ENCODE measurements at places on chromosomes 6 and 20.

DNA sequence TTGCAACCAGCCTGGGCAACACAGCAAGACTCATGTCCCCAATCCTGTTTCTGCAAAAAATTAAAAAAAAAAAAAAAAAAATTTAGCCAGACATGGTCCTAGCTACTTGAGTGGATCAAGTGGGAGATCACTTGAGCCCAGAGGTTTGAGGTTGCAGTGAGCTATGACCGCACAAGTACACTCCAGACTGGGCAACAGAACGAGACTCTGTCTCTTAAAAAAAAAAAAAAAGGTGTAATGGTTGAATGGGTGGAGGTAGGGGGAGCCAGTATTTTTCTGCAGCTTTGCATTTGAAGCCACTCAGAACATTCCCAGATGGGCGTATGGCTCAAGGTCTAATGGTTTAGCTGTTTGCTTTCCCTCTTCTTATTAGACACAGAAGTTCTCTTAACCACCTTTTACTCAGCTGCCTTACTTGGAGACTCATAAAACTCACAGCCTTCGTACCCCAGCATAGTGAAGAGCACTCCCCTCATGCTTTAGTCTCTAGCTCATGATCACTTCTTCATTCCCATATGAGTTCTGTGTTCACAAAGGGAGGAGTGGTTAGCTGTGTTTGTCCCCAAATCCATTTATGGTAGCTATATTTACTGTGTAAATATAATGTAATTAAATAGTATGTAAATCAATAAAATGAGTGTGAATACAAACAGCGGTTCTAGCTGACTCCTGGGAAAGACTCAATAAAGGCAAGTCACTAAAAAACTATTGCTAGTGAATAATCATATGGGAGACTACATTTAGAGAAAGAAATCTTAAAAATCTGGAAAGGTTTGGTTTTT lies 9.0 kb downstream of the FKBP1A start:
- no peak for DNase-seq

DNA sequence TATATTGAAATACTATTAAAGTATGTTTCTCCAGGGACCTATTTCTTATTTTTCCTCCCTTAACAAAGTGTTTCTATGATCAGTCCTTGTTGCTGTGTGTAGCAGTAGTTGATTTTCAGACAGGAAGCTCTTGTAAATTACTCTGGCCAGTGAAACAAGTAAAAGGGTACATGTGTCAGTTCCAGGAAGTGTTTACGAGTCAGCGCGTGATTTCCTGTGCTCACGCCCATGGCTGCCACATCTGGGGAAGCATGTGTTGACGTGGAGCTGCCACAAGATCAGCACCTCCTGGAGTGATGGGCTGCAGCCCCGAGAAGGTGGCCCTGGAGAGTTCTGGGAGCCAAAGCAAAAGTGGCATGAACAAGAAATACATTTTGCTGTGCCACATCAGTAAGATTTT lies 38.6 kb upstream of the GGTLC1 start:
- DNase-seq = no peak

GRCh38 chr6:68675548-68675947 lies 40.5 kb downstream of the ADGRB3 start:
- no peak for DNase-seq

- peak; percentile 19 for DNase-seq
Observed at GRCh38 chr6:90468080-90468479, 118.8 kb downstream of the MAP3K7 start.

DNA sequence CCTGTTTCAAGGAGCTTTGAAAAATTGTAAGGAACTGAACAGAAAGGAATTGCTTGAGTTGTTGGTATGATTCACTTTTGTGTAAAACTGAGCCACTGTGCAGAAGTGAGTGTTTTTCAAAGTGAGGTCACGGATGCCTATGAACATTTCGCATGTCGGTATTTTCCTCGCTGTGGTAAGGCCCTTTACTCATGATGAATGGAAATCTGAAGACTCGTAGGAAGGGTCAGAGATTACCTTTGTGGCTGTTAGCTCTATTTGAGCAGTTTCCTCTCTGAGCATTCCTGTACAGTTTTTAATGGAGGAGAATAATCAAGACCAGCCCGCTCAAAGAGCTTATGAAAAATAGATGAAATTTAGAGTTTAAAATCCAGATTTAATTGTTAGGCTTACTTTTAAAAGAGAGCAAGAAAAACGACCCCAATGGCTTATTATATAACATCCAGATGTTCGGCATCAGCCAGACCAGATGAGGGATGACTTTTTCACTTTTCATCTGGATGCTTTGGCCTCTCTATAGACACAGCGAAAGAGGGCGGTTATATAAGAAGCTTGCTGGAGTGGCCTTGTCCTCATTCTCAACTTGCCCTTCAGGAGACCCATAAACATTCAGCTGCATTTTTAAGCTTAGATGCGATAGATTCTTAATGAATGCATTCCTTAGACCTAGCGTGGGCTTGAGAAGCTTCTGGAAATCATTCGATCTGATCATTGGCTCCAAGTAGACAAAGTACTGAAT lies 99.5 kb downstream of the CD83 start:
- no peak for DNase-seq

GRCh38 chr6:168136001-168136400 lies 57.0 kb upstream of the FRMD1 start:
- DNase-seq = no peak

- no peak for DNase-seq
Observed at GRCh38 chr6:45185403-45186251, 142.5 kb upstream of the RUNX2 start.

DNA sequence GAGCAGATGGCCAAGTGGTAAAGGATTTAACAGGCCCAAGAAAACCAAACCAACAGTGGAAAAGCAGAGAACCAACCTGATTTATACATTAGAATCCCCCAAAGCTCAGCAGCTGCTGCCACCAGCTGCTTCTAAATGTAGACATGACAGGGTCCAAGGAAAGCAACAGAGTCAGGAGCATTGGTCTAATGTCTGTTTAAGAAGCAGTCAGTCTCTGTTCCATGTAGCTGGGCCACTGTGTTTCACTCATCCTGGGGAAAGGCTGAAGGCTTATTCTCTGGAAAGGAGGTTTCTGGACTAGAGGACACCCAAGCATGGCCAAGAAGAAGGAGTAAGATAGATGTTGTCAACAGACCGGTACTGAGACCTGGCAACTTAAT lies 75.4 kb downstream of the TMEM244 start:
- no peak for DNase-seq

DNA sequence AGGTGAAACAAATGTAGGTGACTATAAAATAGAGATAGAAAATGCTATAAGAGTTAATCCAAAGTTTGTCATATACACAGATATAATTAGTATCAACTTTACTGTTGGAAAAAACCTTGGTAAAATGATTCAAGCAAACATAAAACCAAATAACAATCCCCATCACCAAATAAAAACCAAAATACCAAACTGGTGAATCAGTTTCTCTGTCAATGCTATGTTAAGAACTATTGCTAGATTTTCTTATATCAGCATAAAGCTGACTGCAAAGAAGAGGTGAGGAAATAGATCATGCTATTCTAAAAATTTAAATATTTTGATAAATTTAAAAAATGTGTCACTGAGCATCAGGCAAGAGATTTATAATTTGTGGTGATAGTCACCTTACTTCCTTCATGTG lies 658.4 kb downstream of the PHF3 start:
- DNase-seq = no peak

GRCh38 chr6:90293319-90293953 lies 3.2 kb downstream of the BACH2 start:
- no peak for DNase-seq

DNA sequence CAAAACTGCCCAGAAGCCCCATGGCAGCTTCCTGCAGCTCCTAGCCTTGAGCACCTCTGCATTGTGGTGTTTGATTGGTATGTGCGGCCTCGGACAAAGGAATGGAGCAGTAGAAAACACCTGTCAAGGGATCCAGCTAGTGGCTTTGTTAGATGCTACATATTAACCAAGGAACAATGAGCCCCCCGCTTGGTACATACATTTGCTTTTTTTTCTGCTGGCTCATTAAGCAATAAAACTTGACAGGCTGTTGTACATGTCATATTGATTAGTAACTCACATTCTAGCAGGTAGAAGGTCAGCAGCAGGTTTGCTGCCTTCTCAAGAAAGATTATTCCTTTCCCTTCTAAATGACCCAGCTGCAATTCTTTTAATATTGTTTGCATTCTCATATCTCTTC lies 937 bp downstream of the SPACA1 start:
- no peak for DNase-seq

- peak; percentile 32 for DNase-seq
Observed at GRCh38 chr6:38027685-38028373, 208.3 kb downstream of the ZFAND3 start.

GRCh38 chr6:82686719-82687118 lies 323.1 kb downstream of the TPBG start:
- no peak for DNase-seq

DNA sequence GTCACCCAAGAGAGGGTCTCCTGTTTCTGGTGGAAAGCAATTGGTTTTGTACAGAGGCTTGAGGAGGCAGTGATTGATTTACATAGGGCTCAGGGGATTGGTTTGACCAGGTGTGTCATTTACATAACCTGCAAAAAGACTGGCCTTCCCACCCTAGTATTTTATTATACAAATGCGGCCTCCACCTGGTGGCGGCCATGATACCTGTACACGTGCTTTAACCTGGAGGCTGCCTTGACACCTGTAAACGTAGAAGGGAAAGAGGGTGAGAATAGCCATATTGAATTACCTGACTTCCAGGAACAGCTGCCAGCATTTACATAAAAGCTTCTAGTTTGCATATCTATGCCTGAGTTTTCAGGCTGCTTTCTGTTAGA lies 48.7 kb downstream of the HLA-DPB1 start:
- DNase-seq = no peak

GRCh38 chr20:62926229-62927127 lies at the start of gene DIDO1:
Gene DIDO1, minus strand, starts transcription at chr20:62926505.
- peak; percentile 80 for DNase-seq

- no peak for DNase-seq
Observed at GRCh38 chr6:136751991-136752390, 40.3 kb downstream of the MAP3K5 start.

DNA sequence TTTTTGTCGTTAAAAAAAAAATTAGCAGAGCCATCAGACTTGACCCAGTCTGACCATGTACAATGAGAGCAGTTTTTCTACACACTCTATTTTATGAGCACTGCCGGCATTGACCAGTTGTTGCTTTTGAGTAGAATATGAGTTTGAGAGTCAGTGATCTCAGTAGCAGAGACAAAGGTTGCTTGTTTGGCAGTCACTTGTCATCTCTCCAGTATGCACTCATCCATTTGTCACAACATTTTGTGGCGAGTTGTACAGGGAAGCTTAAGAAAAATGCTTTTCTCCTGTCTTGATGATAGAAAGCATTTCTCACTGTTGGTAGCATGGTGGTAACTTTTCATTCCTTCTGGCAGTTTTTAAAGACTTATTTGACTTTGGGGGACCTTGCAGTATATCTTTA lies 159.9 kb downstream of the MMS22L start:
- no peak for DNase-seq

- no peak for DNase-seq
Observed at GRCh38 chr6:97347111-97347510, 64.1 kb upstream of the MMS22L start.

DNA sequence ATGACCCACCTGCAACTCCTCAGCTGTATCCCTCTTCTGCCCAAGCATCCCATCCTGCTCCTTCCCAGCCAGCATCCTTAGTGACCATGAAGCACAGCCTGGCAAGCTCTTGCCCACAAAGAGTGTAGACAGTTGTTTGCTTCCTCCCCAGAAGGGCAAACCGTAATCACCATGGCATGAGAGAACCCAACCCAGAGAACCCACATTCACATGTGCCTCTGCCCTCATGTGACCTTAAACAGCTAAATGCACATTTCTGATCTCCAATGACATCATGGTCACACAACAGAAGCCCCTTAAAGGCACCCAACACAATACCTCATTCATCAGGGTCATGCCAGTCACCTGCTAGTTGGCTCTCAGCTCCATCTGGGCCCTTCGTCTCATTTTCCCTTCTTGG lies 162.8 kb upstream of the CDYL start:
- DNase-seq = no peak

DNA sequence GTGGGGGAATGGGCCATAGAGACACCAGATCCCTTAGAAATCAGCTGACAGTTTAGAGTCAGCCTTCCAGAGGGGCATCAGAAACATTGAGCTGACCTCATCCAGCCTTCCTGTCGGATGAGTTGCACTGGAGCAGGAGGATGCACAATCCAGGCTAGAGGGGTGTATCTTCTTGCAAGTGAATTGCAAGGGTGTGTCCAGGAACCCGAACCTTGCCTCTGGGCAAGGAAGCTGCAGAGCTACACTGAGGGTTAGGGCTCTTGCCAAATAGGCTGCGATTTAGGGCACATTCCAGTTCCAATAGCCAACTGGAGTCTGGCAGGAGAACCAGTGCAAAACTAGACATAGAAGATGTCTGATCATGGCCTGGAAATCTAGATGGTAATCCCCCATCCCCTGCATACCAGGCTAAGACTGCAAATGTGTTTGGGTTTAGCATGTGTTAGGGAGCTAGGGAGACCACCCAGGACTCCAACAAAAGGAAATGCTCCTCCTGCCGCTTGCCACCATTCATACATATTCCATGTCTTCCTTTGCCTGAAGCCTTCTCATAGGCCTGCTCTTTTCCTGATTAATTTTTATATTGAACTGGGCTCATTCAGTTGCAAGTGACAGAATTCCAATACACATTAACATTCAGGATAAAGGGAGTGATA lies 6.3 kb upstream of the UTRN start:
- DNase-seq = no peak

DNA sequence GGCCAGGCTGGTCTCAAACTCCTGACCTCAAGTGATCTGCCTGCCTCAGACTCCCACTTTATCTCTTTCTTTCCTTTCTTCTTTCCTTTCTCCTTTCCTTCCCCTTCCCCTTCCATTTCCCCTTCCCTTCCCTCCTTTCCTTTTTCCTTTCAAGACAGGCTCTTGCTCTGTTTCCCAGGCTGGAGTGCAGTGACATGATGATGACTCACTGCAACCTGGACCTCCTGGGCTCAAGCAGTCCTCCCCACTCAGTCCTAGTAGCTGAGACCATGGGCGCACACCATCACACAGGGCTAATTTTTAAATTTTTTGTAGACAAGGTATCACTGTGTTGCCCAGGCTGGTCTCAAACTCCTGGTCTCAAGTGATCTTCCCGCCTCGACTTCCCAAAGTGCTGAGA lies 377.6 kb upstream of the ZFP64 start:
- peak; percentile 22 for DNase-seq

DNA sequence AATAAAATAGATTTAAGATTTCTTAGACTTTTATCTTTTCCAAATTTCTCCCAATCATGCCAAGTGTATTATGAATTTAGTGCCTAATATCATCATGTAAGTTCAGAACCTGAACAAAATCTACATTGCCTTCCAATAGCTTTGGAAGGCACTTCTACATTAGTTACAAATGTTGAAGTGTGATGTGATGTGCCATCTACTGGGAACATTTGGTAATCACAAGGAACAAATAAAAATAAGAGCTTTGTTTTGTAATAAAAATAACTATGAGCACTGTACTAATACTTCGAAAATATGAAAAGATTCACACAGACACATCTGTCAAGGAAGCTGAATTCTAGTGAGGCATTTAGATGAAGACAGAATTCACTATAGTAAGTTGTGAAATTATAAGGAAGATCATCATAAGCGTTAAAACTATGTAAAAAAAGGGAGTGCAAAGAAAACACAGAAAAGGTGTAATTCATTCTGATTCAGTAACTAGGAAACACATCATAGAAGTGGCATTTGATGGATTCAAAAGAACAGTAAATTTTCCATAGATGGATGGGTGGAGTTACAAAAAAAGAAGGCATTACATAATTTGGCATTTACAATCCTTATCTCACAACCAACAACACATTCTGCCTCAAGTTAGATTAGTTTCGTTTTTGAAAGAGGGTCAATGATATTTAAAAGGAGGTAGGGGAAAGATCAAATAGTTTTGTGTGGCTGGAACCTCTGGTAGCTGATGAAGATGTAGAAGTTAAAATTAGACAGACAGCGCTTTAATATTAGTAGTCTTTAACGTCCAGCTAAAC lies 161.0 kb downstream of the ASCC3 start:
- DNase-seq = peak; percentile 55
